Activated T-cell treated with anti-CD3 and anti-CD28 coated beads, Interleukin-2, amount 50 U/mL, for 24 hours (primary cell): ENCODE measurements at places on chromosomes 3 and 15.

- no peak for DNase-seq
Observed at GRCh38 chr15:63288778-63289378, 11.5 kb downstream of the APH1B start.

DNA sequence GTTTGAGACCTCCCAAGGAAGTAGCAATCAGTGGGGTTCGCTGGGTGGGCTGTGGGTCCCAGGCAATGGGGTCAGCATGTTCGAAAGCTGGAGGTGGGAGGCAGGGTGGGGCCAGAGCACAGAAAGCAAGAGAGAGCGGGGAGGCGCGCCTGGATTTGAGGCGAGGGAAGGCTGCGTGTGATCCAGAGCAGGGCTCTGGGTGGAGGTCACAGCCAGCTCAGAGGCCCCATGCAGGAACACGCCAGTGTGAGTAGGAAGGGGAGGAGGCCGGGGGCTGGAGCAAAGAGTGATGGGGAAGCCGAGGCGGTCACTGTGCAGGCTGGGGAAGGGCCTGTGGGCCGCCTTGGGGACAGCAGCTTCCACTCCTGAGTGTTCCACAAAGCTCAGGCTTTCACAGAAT is 8.8 kb downstream of the DNAJB8 start:
- DNase-seq, result no peak

GRCh38 chr3:46624975-46625490 is 12.7 kb downstream of the FAM240A start:
- no peak for DNase-seq

- DNase-seq, result no peak
Observed at GRCh38 chr15:81196576-81197254, at the start of gene IL16. Gene IL16 (plus strand): TSS chr15:81196879. CDS start chr15:81225400, 28,521 bp downstream.

DNA sequence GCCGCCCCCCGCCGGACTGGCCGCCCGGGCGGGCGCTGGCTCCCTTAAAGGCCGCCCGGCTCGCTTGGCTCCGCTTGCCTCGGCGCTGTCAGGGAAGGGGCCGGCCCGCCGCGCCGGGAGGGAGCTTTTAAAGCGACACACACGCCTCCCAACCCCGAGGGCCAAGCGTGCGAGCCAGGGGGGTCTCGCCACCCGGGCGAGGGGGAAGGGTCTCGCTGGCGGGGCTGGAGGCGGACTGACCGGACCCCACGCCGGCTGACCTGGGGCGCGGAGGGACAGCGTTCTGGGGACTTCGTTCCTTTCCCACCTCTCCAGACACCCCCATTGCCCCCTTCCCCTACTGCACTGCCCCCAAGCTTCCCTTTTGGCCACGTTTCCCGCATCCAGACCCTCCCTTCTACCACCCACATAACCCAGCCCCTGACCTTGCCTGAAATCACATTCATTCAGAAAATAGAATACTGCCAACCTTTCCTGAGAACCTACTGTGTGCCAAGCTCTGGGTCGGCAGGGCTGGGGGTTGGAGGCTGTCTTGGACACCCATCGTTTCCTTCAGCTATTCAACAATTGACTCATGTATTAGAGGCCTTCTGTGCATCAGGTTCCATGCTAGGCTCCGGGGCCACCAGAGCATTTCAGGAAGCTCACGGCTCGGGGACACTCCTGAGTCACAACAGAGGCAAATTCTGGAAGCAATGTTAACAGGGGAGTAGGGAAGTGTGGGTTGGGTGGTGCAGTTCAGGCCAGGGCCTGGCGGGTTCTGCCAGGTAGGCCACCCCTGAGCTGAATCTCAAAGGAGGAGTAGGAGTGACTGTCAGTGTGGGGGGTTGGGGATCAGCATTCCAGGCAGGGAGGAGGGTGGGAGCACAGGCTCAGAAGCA is at the start of gene INSYN1:
TSS of gene INSYN1 (minus strand) at position 102 of the 881 bp plus-strand sequence. CDS start 2,221 bp downstream, outside the sequence.
- no peak for DNase-seq

- DNase-seq, result no peak
Observed at GRCh38 chr3:52120556-52121463, 33.4 kb downstream of the POC1A start.

GRCh38 chr15:96372554-96372953 is 42.1 kb downstream of the NR2F2 start:
- DNase-seq, result no peak

- DNase-seq, result no peak
Observed at GRCh38 chr3:94564247-94564646, 501.4 kb downstream of the NSUN3 start.

GRCh38 chr3:126951561-126951960 is 31.4 kb upstream of the PLXNA1 start:
- DNase-seq, result no peak

DNA sequence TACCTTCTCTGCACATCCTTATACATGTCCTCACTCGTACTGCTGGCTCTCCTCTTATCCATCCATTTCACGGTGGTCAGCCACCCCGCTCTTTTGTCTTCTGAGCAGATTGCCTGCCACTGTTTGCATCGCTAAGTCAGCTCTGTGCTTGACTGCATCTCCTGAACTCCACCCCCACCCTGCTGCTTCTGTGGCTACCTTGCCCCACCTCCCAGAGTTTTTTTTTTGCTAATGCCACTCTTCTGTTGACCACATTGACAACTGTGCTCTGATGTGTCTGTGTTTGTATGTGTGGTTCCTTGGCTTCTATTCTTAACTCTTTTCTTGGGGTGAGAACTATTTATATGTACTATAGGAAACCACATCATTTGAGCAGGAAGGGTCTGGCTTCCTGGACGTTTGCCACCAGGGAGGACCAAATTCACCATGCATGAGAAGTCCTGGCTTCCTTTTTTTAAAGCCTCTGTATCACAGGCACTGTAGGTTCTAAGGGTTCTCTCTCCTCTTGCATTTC is 12.8 kb upstream of the MTMR10 start:
- DNase-seq, result no peak

DNA sequence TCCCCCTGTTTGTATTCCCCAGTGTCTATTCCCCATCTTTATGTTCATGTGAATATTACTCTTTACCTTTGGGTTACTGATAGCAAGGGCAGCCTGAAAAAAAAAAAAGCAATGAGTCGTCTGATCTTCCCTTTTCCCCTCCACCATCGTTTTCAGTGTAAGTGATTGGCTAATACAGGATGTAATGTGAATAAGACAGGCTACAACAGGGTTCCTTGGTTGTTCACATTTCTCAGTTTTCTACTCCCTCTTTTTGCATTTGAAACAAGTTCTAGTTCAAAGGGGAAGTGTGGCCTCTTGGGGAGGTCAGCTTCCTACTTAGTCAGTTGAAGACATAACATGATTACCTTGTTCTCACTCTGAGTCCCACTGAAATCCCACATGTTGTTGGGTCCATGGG is 278.0 kb upstream of the TRIM42 start:
- no peak for DNase-seq

DNA sequence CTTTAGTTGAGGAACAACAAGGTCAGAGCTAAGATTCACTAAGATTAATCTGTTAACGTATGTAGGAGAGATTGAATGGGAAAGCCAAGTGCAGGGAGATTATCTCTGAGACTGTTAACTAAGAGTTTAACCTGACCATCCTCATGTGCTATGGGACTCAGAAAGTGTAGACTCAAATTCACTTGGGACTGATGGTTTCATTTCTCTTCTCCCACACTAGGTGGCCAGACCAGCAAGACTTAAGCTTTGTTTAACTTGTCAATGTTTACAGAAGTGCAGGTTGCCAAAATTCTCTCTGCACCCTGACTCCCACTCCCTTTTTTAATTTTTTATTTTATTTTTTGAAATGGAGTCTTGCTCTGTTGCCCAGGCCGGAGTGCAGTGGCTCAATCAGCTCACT is 6.3 kb upstream of the HEXA start:
- no peak for DNase-seq

- no peak for DNase-seq
Observed at GRCh38 chr15:76840830-76841460, 64.2 kb downstream of the SCAPER start.

GRCh38 chr3:115512565-115513415 is 110.5 kb upstream of the GAP43 start:
- peak; percentile 30 for DNase-seq

DNA sequence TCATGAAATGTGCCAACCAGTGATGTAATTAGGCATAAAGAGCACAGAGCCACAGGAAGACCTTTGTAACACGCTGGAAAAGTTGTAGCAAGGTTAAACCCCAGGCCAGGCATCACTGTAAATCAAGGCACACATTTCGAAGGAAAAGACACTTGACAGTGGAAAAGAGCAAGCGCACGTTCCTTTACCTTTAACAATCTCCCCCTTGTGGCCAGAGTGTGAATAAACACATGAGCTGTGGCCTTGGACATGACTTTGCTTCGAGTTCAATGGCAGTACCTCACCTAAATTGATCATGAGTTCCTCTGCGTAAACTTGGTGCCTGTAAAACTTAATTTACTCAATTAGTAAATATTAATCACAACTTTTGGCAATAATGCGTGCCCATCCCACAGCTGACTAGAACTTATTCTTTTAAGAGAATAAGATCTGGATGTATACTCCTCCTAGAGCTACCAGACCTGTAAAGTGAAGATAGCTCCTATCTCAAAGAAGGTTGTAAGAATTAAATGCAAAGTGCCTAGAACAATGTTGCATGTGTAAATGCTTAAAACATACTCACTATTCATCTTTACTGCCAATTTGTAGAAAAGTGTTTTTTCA is 757.0 kb upstream of the NECTIN3 start:
- DNase-seq, result peak; percentile 42

- no peak for DNase-seq
Observed at GRCh38 chr15:67746022-67746421, 79.3 kb upstream of the SKOR1 start.

- no peak for DNase-seq
Observed at GRCh38 chr3:77372634-77373346, 332.9 kb downstream of the ROBO2 start.

DNA sequence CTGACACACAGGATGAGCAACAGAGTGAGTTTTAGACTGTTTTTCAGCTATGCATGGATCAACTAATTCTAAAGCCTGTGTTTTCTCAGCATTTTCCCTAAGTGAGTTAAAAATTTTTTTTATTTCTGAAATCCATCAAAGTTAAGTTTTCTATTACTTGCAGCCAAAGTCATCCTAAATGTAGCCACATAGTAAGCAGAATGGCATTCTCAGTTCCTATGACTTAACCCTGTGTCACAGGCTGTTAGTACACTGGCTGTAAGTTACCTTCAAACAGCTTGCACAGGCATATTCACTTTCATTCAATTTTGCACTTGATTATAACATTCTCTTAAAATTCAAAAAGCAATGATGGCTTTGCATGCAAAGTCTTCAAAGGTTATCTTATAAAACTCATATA is 368.2 kb downstream of the OCA2 start:
- no peak for DNase-seq

DNA sequence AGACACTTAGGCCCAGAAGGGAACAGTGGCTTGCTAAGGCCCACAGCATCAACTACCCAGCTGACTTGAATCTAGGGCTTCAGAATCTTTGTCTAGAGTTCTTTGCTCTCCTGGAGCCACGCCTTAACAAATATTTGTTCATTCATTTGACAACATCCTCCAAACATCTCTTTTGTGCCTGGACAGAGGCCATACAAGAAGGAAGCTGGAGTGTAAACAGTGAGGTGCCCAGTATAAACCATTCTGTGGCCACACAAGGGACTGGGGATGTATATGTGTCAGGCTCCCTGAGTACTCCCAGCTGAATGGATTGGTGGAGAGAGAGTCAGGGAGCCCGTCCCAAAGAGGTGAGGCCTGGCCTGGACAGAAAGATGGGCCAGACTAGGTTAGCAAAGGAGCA is 3.4 kb downstream of the CIB2 start:
- no peak for DNase-seq

- DNase-seq, result no peak
Observed at GRCh38 chr15:41849204-41849603, 10.6 kb downstream of the PLA2G4B start.

GRCh38 chr3:50340448-50341329 is at the start of gene RASSF1:
Gene RASSF1 (minus strand): TSS chr3:50340836. CDS start chr3:50340805, 31 bp downstream.
- DNase-seq, result peak; percentile 85

- no peak for DNase-seq
Observed at GRCh38 chr15:47609693-47610092, 107.6 kb upstream of the SEMA6D start.

DNA sequence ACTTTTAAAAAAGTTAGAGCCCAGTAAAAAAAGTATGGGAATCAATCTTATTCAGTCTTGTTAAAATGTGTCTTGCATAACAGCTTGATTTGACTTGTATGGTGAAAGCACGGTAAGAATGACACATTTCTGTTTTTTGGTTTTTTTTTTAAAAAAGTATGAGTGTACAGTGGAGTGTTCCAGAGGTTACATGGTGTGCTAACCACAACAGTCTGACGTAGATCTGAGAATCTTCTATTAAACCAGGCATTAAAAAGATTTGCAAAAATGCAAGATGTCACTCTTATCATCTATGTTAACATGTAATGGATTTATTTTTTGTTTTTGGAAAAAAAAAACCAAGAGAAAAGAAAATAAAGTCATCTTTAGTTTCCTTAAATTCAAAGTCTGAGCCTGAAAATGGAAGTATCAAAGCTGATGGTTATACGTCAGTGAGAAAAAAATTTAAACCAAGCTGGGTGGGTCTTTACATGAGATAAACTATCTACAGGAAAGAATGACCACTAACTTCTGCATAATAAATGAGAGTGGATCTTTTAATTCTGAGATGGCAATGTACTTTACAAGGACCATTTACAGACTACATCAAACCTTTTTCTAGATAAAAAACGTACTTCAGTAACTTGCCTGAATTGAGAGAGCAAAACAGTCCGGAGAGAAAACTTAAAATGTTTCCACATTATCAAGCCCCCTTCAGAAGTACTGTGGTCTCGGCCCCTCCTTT is 1.6 kb downstream of the GABPB1 start:
- DNase-seq, result no peak

GRCh38 chr3:141726483-141726882 is 11.6 kb upstream of the RNF7 start:
- no peak for DNase-seq

- no peak for DNase-seq
Observed at GRCh38 chr3:30596152-30596551, 10.2 kb upstream of the TGFBR2 start.

DNA sequence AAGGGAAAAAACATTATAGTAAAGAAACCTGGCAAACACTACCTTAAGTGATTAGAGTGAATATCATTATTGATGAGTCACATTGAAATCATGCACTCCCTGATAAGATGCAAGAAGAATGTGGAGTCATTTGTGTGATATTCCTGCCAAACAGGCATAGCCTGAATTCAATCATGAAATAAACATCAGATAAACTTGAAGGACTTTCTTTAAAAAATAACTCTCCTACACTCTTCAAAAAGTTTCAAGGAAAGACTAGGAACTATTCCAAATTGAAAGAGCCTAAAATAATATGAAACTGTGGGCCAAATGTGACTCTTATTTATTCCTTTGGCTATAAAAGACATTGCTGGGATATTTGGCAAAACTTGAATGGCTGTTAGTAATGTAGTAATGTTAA is 625.7 kb upstream of the LMCD1 start:
- DNase-seq, result no peak

- DNase-seq, result no peak
Observed at GRCh38 chr3:137692803-137693431, 71.2 kb upstream of the SOX14 start.

- no peak for DNase-seq
Observed at GRCh38 chr3:130916507-130917167, 22.8 kb downstream of the ATP2C1 start.

- peak; percentile 89 for DNase-seq
Observed at GRCh38 chr3:46866720-46867549, 3.7 kb upstream of the MYL3 start.

- DNase-seq, result no peak
Observed at GRCh38 chr3:61454006-61454585, 107.3 kb upstream of the PTPRG start.

- DNase-seq, result peak; percentile 59
Observed at GRCh38 chr3:39378088-39378487, 5.1 kb upstream of the SLC25A38 start.
